ENCODE measurements at places on chromosomes 7 and 10.

- no peak for DNase-seq
These were observed 6.8 kb upstream of the TFEC start for GRCh38 chr7:116037401-116037800.

DNA sequence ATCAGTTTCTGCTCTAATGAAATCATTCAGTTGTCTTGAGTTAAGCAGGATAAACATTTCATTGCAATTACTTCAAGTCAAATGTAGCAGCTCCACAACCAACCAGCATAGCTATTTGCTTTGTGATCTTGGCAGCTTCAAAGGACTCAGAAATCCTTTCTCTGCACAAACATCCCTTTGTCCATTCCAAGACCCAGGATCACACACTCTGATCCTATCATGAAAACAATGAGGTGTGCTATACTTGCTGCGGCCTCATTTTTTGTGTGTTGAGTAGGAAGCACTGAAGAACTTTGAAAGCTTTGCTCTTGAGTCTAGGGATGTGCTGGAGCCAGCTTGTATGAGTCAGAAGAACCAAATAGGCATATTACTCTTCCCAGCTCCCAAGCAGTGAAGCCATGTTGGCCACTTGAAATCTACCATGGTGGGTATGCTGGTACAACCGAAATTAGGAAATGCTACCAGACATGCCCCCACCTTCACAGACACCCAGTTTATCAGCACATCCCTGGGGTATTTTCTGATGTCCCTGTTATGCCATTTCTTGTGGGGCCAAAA is 199.4 kb upstream of the PRSS58 start:
- DNase-seq: no peak

DNA sequence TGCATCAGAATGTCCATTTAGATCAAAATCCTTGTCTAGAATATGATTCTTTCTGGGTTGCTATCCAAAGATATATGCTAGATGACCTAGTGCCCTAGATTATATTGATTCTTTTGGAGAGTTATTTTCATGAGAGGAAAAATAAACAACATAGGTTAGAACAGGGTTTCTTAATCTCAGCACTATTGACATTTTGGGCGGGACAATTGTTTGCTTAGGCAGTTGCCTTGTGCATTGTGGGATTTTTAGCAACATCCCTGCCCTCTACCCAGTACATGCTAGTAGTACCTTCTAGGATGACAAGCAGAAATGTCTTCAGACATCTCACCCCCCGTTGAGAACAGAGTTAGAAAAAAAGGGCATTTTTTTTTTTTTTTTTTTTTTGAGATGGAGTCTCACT is 25.1 kb upstream of the LAMB1 start:
- no peak for DNase-seq

- no peak for DNase-seq
These were observed 150.1 kb upstream of the RHEB start for GRCh38 chr7:151669762-151670161.

GRCh38 chr7:40468891-40469864 is 334.4 kb downstream of the SUGCT start:
- DNase-seq: no peak

GRCh38 chr7:16764942-16765341 is 11.4 kb downstream of the TSPAN13 start:
- no peak for DNase-seq

DNA sequence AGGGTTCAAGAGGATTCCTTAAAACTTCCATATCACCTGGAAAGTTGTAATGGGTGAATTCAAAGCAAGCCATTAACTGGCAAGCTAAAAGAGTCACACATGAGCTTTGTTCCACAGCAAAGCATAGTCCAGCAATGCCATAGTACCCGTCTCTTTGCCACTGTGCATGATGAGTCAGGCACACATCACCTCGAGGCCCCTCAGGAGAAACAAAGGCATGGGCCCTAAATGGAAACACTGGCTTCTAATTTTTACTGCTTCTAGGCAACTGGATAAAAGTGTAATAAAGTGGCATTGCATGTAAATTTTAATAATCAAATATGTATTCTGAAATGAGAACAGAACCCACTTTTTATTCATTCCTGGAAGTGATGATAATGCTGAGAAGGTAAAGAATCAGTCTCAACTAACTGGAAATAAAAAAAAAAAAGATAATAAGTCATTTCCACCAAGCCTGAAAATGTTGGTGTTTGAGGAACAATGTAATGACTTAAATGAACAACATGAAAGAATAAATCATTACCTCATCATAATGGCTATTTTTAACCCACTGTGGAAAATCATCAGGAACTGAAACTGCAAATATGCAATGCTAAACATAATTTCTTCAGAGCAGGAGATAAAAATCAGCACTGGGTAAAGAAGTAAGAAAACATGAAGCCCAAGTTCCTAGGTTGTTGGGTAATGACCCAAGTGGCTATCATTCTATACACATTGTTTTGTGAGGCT is 104.9 kb downstream of the CDK6 start:
- DNase-seq: no peak

DNA sequence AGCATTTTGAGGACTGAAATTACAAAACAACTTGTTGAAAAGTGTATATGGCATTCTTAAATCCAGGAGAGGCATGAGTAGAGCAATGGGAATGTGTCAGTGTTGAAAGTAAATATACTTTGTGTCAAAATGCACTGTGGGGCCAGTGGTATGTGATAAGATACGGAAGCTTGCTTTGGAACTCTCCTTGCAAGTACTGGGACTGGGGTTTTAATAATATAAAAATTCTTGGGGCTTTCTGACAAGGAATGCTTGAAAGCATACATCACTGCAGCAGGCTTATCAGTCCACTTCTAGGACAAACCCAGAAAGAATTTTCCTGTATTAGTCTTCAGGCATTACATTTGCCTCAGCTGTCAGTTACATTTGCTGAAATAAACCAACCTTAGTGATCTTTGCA is 472.8 kb upstream of the FZD8 start:
- DNase-seq: no peak

DNA sequence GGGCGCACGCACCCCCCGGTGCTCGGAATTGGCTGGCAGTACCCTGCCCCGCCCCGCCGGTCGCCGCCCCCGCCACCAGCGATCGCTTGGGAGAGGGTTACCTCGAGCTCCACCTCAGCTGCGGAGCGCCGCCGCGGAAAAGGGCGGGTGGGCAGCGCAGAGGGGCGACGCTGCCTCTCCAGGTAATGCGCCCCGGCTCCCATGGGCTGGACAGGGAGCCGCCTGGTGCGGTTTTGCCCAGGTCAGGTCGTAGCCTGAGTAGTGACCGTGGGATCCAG is 1.3 kb downstream of the PFKFB3 start:
- peak; percentile 47 for DNase-seq

- DNase-seq: no peak
These were observed 118.7 kb downstream of the C10orf105 start for GRCh38 chr10:71600849-71601248.

- DNase-seq: no peak
These were observed 91.8 kb downstream of the PRKAG2 start for GRCh38 chr7:151784853-151785680.

- DNase-seq: no peak
These were observed 20.9 kb downstream of the FAM24A start for GRCh38 chr10:122931088-122931906.

DNA sequence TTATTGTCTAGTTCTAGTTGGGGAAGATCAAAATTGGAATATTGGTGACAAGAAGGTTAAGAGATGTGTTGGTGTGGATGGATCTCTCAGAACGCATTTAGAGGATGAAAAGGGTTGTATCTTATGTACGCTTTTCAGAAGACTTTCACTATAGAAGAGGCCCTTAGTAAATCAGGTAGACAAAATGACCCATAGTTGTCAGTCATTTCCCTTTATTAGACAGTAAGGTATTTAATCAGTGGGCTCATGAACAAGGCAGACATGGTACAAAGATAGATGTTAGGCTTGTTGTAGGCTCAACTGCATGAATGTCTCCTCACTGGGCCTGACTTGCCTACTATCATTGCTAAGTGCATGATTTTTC is 359.2 kb downstream of the PHF14 start:
- DNase-seq: no peak

DNA sequence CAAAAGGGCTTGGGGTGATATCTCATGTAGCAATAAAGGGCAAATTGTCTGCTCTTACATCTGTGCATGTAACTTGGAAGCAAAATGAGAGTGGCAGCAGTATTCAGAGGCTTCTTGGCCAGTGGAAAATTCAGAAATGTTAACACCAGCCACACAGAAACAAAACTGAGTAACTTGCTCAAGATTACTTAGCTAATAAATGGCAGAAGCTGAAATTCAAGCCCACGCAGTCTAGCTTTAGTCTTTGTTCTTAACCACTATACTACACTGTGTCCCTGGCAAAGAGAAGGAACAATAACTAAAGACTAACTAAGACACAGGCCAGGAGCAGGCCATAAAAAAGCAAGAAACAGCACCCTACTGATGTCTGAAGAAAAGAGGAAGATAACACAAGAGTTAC is 185.9 kb upstream of the ASAH2 start:
- no peak for DNase-seq

- DNase-seq: no peak
These were observed 399.8 kb downstream of the HTR7 start for GRCh38 chr10:90458054-90458453.

DNA sequence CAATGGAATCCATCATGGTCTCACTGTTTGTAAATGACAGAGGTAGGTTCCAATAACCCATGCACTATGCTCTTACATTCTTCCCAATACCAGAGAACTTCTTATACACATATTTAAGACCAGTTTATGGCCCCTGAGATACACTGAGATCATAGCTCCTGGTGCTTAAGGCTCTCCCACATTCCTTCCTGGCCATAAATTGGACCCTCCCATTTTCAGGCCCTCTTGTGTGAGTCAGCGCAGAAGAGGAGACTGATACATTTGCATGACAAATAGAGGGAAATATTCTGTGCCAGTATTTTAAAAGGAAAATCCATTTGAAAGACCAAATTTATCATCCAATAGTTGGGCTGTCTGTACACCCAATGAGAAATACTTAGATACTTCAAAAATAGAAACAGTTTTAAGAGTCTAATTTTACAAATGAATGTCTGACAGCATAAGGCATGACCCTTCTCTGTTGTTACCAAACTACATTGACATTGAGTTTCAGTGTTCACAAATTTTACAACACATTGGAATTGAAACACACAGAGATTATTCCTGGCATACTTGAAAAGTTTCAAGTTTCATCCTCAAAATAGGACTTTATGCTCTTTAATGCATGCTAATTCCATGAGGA is 35.3 kb downstream of the SLC16A9 start:
- DNase-seq: no peak

GRCh38 chr10:132016514-132016913 is 34.8 kb upstream of the BNIP3 start:
- no peak for DNase-seq

- DNase-seq: no peak
These were observed 450.0 kb downstream of the GATA3 start for GRCh38 chr10:8504499-8504898.

- DNase-seq: no peak
These were observed 17.7 kb downstream of the GIMAP5 start for GRCh38 chr7:150754951-150755350.

- no peak for DNase-seq
These were observed 86.5 kb downstream of the HIPK2 start for GRCh38 chr7:139691253-139691781.

DNA sequence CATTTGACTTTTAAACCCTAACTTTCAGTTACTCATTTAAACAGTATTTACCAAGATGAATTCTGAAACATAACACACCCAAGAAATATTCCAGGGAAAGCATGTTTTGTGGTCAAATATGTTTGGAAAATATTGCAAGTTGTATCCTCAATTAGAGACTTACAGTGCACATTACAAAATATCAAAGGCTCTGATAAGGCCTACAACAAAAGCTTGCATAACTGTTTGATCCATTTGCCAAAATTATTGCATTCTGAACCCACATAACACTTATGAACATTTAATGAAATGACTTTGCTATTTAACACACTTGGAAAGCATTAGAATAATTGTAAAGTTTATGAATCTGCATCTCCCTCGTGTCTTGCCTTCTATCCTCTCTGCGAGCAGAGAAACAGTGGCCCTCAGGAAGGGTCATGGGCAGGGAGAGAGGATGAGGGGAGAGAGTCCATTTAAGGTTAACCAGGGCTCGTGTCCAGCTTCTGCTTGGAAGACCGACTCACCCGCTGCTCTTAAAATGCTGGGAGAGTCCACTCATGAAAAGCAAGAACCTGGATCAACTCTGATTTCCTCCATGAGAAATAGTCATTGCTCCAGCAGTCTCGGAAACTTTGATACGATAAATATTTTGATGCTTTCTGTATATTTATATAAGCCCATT is 408.2 kb upstream of the ZMIZ1 start:
- no peak for DNase-seq

GRCh38 chr10:108421266-108421665 is 1256.8 kb upstream of the SORCS1 start:
- DNase-seq: no peak

DNA sequence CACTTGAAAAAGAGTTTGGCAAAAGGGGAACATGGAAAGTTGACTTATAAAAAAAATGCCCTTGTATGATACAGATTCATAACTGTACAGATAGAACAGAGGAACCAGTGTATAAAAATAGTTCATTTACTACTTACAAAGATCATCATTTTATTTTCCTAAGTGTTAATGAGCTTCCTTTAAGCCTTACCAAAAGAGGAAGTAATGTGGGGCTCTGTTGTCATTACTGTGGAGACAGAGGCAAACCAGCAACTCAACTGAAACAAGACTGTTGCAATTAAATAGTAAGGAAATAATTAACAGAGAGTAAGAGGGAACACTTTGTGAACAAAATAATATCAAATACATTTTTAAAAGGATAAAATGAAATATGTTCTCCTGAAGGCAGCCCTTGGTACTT is 526.2 kb upstream of the ADARB2 start:
- no peak for DNase-seq

DNA sequence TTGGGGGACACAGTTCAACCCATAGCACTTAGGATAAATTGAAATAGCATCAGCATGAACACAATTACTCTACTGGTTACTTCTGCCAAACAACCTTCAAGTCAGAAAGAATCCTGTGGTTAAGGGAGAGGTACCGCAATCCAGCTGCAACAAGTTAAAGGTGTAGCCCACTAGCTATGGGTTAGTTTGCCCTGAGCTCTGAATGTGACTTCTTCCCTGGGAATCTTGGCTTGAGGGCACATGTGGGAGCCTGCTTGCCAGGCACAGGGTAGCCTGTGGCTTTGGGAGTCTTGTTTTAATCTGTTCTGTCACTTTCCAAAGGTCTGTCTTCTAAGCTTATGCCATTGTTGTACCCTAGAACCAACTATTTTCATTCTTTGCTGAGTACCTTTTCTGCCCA is 8.9 kb upstream of the SGPL1 start:
- DNase-seq: no peak

GRCh38 chr7:12139416-12139815 is 71.7 kb upstream of the TMEM106B start:
- no peak for DNase-seq

- no peak for DNase-seq
These were observed 74.8 kb downstream of the LCOR start for GRCh38 chr10:96906864-96907263.

DNA sequence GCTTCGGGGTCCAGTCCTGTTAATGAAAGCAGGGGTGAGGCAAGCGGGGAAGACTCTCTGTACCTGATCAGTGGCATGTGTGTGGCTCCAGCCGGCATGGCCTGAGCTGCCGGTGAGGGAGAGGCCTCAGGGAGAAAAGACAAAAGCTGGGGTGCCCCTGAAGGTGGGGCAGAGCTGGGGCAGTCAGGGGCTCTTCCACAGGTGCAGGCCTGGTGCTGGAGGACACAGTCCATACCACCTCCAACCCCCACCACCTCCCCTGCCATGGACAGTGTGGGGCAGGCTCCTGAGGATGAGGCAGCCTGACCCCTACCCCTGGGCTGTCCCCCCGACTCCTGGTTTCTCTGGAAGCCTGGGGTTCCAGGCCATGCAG is 129.5 kb downstream of the LHPP start:
- no peak for DNase-seq

- DNase-seq: no peak
These were observed 56.8 kb downstream of the MPP7 start for GRCh38 chr10:28246023-28246422.
